ENCODE measurements at places on chromosomes 4 and X. TPM values are rescaled to one million over a fixed set of nuclear protein-coding genes. Genes with fewer than 3 reads are reported as not detected.

- no peak for DNase-seq
These were observed 40.6 kb downstream of the CHRDL1 start for GRCh38 chrX:110755061-110755460.

DNA sequence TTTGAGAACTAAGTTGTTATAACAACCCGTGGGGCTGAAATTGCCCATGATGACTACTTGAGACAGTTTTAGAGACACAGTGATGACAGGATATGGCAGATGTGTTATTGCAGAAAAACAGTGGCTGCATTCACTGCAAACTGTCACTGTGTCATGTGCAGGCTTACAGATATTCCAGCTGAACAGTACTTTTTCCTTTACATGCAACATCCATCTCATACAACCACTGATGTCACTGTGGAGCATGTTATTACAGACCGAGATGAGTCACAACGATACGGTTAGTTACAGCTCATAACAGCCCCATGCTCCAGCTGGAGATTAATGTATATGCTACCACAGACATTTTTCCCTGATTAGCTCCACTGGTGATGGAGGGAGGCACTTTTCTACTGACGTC lies 207.4 kb downstream of the TMA16 start:
- peak; percentile 93 for DNase-seq

- peak; percentile 49 for DNase-seq
These were observed 8.9 kb upstream of the HTRA3 start for GRCh38 chr4:8260656-8261111.

- no peak for DNase-seq
These were observed 12.4 kb downstream of the SMIM20 start for GRCh38 chr4:25926462-25926861.

DNA sequence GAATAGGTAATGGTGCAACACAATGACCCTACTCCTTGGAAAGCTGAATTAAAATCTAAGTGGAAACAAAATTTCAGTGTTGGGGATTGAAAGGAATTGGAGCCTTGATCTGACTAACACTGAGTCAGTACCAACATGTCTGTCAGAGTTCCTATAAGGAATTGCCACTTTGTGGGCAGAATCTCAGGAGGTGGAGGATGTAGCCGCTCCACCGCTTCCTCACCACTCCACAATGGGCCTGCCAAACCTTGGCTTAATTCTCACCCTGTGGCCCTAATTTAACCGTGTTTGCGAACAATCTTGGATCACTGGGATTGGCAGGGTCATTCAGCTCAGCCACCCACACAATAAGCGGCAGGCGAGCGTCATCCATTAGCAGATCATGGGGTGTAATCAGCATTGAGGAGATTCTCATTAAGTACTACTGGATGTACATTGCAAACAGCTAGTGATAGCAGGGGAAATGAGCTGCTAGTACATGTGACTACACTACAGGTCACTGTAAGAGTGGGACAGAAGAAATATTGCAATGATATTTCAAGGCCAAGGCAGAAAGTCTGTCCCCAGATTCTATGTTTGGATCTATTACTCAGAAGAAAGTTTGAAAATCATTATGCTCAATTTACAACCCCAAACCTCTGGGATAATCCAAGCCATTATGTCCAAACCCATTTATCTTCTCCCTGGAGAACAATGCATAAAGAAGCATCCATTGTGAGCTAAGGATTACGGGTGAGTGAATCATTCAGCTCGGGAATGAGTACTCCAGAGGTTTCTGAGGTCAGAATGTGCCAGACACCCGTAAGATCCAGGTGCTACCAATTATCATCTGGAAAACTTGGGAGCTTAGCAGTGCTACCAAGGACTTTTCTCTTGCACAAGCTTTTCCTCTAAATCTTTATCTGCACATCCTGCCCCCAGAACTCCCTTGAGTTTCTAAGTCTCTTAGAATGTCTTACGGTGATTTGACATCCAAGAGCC lies 5.8 kb downstream of the SRPX start:
- peak; percentile 12 for DNase-seq

- DNase-seq = no peak
These were observed 71.3 kb upstream of the ANKRD50 start for GRCh38 chr4:124783847-124784246.

DNA sequence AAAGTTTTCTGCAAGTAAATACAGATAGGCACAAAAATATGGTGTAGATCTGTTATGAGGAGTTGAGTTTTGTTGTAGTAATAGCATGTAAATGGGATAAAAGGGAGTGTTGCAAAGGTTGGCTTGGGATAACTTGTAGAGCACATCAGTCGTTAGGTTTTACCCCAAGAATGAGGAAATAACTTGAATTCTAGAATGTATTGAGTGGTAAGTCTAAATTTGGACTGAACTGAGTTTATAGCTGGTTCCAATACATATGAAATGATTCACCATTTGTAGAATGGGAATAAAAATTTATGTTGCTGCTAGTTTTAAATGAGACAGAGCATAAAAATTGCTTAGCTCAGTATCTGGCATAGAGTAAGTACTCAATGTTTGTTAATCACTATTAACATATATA lies 719.2 kb downstream of the FSTL5 start:
- no peak for DNase-seq

- no peak for DNase-seq
These were observed 93.2 kb downstream of the EFNB1 start for GRCh38 chrX:68922013-68922412.

The SMARCA5 gene
- total RNA-seq = 117 TPM

The ADAM29 gene
- not detected for total RNA-seq

The TCP11X2 gene
- not detected for total RNA-seq

The HAND2 gene
- total RNA-seq = 3.4 TPM

The KIAA1210 gene
- total RNA-seq = not detected
